NCI-H774 (cell line): ENCODE measurements at places on chromosomes 6 and 20.

DNA sequence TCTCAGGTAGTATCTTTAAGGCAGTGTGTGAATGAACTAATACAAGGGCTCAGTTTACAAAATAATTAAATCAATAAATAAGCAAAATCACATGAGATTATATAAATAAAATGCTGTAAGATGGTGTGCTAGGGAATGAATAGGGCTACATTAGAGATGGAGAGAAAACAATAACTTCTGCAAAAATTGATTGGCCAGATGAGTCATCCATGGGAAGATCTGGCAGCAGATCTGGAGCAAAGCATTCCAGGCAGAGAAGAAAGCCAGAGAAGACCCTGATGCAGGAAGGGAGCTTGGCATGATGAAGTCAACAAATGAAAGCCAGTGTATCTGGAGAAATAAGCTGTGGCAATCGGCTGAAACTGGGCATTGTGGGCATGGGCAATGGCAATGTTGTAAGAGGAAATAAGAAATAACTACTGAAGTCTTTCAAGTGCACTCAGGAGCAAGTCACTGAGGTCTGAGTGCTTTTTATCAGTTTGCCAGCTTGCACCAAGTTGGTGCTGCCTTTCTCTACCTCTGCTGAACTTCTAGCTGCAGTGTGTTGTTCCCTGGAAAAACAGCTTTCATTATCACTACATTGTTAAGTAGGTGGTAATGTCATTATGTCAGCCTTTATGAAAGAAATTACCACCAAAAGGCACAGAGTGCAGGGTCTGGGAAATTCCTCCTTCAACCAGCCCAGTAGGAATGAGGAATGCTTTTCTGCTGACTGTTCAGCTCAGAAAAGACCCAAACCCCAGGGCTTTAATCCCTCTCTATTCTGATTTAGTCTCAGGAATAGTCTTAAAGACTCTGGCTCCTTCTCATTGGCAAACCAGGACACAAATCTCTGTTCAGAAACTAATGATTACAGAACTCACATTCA is 231.6 kb downstream of the HTR1B start:
- no peak for DNase-seq

DNA sequence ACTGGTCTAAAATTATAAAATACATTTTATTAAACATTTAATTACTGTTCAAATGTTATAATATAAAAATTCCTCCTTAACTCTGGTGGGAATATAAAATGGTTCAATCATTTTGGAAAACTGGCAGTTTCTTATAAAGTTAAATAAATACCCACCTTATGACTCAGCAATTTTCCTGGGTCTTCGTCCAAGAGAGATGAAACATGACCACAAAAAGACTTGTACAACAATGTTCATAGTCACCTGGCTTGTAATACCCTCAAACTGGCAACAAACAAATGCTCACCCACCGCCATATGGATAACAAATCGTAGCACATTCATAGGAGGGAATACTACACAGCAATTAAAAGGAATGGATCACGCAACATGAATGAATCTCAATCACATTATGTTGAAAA is 66.0 kb upstream of the RIN2 start:
- no peak for DNase-seq

GRCh38 chr6:17032590-17032987 is 69.3 kb upstream of the STMND1 start:
- no peak for DNase-seq

GRCh38 chr20:34143951-34144350 is 31.9 kb upstream of the EIF2S2 start:
- no peak for DNase-seq

GRCh38 chr6:94956910-94957309 is 620.4 kb upstream of the MANEA start:
- no peak for DNase-seq
